Amniotic stem cell (primary cell): ENCODE measurements at places on chromosomes 5 and 9.

GRCh38 chr5:98425640-98426039 is 347.8 kb upstream of the RGMB start:
- DNase-seq: no peak

GRCh38 chr5:75465480-75465879 is 45.9 kb downstream of the CERT1 start:
- no peak for DNase-seq

DNA sequence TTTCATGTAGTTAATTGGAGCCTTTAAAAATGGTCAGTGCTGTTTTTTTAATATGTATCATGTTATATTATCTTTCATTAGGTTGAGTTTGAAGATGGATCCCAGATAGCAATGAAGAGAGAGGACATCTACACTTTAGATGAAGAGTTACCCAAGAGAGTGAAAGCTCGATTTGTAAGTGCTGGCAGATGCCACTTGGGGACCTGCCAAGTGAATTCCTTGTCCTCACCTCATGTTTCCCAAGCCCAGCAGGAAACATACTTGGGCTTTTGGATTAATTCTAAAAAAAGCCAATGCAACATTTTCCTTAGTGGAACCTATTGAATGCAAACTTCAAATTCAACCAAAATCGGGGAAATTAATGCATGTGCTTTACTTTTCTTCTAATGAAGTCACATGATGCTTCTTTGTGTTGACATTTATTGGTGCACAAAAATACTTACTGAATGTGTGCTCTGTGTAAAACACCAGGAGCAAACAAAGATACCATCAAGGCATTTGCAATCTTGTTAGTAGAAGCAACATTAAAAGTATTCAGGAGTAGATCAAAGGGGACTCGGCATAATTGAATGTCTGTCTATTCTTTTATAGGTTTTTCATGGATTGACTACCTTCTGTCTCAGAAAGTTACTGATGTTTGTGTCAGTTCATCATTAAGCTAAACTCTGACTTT is 412.1 kb downstream of the KDM4C start:
- DNase-seq: no peak

DNA sequence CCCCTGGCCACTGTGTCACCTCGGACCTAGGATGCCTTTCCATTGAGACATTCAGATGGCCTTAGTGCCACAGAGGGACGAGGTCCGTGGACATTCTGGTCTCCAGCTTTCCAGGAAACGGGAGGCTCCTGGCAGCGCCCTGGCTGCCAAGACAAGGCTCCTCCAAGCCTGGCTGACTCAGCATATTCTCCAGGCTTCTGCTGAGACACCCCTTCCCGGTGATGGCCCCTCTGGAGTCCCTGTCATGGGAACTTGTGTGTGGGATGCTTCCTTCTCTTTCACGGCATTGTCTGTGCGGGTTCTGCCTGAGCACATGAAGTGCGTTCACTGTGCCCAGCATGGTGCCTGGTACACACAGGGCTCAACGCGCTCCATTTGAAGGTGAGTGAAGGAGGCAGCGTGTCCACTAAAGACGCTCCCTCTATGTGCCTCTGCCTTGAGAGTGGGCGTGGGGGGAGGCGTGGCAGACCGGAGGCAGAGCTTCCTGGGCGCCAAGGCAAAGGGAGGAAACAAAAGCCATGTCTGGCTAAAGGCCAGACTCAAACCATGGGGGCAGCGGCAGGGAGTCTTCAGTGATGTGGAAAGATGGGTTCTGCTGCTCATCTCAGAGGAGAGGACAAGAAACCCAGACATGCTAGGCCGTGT is 46.4 kb upstream of the PRRC2B start:
- no peak for DNase-seq
